ENCODE measurements at places on chromosomes 1 and 21.

GRCh38 chr1:244664353-244664752 is 11.4 kb downstream of the DESI2 start:
- DNase-seq: no peak

DNA sequence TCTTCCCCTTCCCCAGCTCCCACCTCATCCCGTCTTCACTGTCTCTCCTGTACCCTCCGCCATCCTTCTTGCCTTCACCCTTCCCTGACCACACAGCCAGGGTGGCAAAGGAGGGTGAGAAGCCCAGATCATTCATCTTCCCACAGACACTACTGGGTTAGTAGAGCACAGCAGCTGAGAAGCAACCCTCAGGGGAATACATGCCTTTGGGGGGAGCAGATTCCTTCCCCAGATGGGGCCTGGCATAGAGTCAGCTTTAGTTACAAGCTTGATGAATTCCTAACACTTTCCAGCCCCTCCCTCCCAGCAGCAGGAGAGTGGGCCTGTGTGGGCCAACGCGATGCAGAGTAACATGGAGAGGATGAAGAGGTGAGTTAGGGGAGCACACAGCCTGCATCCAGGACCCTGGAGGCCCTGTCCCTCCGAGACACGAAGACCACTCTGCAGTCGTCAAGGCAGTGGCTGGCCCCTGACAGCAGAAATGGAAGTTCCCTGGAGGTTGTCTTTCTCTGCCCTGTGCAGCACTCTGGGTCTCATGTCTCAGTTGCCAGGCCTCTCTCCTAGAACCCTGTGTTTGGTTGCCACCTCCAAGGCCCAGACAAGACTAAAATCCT is 8.8 kb upstream of the BTG2 start:
- DNase-seq: no peak

DNA sequence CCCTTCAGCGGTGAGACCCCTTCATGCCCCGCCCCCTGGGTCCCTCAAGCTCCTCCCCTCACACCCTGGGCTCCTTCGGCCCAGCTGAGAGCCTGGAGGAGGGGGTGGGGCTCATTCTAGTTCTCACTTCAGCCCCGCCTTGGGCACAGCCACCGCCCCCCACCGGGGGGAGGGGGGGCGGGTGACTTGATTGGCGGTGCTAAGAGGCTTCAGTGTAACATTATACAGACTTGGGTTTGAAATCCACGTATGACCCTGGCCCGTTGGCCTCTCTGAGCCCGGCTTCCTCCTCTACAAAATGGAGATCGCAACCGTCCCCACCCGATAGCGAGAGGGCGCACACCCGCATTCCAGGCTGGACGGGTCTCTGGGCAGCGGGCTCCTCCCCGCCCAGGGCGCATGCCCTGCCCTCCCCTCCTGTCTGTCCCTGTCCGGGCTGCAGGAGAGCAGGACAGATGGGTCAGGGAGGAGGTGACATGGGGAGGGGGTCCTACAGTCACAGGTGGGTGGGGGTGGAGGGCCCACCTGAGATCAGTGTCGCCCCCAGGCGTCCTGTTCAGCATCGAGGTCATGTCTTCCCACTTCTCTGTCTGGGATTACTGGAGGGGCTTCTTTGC is 5.1 kb downstream of the CLCNKB start:
- DNase-seq: no peak

DNA sequence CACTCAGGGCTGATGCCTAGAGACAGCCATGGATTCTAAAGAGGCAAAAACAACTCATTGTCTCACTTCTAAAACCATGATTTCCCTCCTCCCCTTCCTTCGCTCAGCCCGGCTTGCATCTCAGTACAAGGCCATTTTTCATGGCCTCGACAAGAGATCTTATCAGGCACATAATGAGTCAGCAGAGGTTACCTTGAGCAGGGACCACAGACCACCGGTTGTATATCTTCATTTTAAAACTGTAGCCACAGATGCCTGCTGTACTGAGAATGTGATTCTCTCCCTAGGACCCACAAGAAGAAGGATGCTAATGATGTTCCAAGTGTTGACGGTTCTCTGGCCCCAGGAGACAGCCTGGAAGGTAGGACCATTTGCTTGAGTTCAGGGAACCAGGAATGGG is 331.9 kb downstream of the AJAP1 start:
- no peak for DNase-seq

GRCh38 chr1:162660574-162660973 is 28.3 kb downstream of the DDR2 start:
- DNase-seq: no peak

DNA sequence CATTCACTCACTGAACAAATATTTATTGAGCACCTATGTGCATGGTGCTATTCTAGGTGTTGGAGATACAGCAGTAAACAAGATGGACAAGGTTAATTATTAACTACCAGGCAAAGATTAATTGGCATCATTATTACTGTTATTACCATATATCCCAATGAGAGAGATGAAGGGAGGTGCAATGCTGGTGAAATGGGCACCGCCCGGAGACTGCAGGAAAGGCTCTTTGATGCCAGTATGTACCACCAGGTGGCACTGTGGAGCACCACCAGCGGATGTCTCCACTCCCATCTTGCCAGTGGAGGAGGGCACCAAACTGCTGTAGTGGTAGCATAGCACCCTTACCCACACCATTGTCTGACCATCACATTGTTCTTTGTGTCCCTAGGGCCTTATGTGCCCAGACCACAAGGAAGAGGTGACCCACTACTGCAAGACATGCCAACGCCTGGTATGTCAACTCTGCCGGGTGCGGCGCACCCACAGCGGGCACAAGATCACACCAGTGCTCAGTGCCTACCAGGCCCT is 3.0 kb downstream of the TRIM46 start:
- peak; percentile 79 for DNase-seq

- DNase-seq: no peak
Measured at GRCh38 chr1:203536980-203537455, 43.1 kb downstream of the OPTC start.

- DNase-seq: no peak
Measured at GRCh38 chr1:89518221-89518631, 6.4 kb upstream of the LRRC8B start.

- DNase-seq: no peak
Measured at GRCh38 chr1:183505454-183506089, 33.3 kb downstream of the SMG7 start.

GRCh38 chr1:40305451-40305850 is 11.6 kb downstream of the COL9A2 start:
- no peak for DNase-seq

GRCh38 chr1:198117267-198117666 is 39.5 kb upstream of the NEK7 start:
- DNase-seq: no peak

DNA sequence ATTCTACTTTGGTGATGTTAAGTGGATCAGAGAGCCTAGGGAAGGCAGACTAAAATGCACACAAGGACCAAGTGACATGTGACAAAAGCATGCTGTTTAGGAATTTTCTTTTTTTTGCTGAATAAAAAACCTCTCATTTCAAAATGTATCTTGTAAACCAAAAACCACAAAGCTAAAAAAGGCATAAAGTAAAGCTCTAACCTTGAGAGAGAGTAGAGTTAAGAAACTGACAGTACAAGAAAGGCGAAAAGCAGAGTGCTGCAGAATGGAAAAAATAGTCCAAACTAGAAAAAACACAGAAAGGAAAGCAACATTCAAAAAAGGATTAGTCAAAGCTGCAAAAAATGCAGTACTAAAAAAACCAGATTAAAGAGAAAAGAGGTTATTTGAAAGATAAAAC is 76.5 kb downstream of the EPS15 start:
- no peak for DNase-seq

- no peak for DNase-seq
Measured at GRCh38 chr1:16903054-16903453, 7.3 kb downstream of the RNU1-2 start.

DNA sequence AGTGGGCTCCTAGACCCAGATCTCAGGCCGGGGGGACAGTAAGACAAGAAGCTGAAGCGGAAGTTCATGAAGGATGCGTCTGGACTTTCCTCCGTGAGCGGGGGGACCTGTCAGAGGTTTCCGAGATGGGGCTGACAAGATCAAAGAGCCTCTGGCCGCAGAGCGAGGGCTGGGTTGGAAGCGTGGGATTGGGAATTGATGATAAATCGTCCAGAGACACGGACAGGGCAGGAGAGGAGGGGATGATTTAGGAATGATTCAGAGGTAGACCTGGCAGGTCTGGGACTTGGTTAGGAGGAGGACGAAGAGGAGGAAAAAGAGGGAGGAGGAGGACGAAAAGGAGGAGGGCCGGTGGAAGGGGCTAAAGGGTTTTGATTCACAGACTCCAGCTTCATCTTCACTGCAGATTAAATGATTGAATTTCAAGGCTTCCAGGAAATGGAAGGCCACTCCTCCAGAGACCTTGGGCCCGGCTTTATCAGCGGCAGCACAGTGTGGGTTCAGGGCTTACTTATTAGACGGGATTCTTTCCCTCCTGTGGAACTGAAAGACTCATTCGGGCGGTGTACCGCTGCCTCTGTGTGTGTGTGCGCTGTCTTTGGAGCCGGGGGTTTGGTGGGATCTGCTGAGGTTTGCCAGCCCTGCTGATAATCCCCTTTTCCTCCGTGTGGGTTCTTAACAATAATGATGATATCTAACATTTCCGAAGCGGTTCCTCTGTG is 85.7 kb upstream of the SLC45A1 start:
- DNase-seq: no peak

GRCh38 chr21:38544661-38545060 is 46.4 kb upstream of the ERG start:
- no peak for DNase-seq

GRCh38 chr21:31922881-31923280 is 50.1 kb downstream of the HUNK start:
- DNase-seq: no peak

GRCh38 chr1:64246294-64246917 is 43.0 kb downstream of the UBE2U start:
- peak; percentile 29 for DNase-seq

GRCh38 chr1:93042187-93043056 is 36.7 kb upstream of the MTF2 start:
- no peak for DNase-seq

DNA sequence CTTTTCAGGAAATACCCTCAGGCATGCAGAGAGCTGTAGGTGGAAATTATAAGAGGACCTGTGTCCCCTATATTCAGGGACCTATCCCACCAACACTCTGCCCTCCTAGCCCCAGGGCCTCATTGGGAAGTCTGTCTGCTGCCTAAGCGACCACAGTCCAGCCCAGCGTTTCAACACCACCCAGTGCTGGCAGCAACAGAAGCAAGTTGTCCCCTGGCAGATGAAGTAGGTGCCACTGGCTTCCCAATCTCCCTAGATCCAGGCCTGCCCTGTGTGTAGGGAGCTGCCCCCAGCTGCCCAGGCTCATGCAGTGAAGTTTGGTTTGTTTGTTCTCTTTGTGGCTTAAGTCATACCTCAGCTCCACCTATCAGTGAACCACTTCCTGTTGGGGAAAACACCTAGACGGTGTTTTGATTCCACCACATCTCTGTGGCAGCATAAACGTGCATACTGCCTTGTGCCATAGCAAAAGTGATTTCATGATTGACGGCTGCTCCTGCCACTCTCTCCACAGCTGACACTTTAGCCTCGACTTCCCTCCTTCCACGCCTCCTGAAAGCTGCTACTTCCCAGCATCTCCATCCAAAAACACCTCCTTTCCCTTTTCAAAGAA is 8.1 kb upstream of the LEFTY1 start:
- no peak for DNase-seq

DNA sequence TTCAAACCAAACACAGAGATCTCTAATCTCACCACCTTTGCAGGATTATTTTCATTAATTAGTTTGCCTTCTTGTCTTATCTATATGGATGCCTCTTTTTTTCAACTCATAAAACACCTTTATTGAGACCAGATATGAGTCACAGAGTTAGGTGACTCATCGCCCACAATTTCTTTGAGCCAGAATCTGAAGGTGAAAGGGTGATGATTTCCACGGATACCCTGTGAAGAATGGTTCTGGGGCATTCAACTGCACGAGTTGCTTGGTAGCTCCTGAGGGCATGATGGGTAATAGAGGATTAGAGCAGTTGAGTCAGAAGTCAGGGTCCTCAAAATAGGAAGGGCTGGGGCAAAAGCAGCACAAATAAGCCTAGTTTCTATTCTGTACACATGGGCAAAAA is 128.2 kb downstream of the TBX19 start:
- no peak for DNase-seq

GRCh38 chr1:245118066-245118465 is 36.7 kb upstream of the KIF26B start:
- no peak for DNase-seq

GRCh38 chr1:190373705-190374336 is 103.8 kb downstream of the BRINP3 start:
- DNase-seq: peak; percentile 50

- no peak for DNase-seq
Measured at GRCh38 chr1:52007215-52008002, 16.9 kb upstream of the RAB3B start.

- no peak for DNase-seq
Measured at GRCh38 chr1:51101976-51102375, at the start of gene C1orf185. C1orf185 (plus strand) TSS chr1:51102228; CDS start chr1:51102234, 6 bp downstream.

GRCh38 chr1:184929711-184930202 is 44.6 kb downstream of the NIBAN1 start:
- DNase-seq: no peak

DNA sequence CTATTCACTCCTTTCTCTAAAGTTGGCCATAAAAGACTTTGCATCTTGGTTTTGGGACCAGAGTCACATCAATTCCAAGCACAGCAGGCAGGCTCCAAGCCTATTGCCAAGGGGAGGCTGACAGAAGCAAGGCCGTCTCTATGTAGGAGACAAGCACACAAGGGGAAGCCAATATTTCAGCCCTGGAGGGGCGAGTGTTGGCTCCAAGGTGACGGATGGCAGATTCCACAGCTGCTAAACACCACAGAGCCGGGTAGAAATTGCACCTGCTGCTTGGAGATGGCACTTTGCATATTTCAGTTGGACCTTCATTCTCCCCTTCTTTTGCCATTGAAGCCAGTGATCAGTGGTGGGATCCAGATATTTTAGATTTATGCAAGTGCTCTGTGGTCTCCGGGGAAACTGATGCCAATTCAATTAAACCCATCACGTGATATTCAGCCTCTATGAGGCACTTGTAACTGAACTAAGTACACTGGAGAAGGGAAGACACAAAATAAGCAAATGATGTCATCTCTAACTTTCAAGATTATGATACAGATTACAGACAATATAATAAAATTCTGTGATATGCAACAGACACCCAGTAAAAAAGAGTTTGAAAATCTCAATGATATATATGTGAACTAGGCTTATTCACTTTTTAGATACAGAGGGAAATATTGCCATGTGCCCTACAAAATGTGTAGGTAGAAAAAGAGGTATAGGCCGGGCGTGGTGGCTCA is 102.8 kb upstream of the GREM2 start:
- no peak for DNase-seq

GRCh38 chr1:221234791-221235190 is 355.5 kb downstream of the HLX start:
- DNase-seq: no peak

Measured in Kasumi-1 (cell line).